ENCODE measurements at places on chromosomes 3 and 15. TPM values are rescaled to one million over a fixed set of nuclear protein-coding genes. Genes with fewer than 3 reads are reported as not detected.

DNA sequence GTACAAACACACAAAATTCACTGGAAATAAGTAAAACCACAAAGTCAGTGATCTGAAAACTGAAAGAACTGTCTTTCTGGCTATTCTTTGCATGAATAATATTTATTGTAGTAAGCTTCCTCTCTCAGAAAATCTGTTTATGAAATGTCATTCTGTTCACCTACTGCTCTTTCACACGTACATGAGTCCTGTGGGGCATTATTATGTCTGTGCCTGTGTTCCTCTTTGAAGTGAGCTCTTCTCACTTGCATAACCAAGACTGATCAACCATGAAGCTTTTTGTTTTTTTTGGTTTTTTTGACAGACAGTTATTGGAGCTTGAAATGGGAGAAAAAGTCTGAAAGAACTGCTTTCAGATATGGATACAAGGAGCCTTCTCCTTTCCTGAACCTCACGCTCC, 195.8 kb downstream of the PLCH1 start:
- peak; percentile 80 for DNase-seq

DNA sequence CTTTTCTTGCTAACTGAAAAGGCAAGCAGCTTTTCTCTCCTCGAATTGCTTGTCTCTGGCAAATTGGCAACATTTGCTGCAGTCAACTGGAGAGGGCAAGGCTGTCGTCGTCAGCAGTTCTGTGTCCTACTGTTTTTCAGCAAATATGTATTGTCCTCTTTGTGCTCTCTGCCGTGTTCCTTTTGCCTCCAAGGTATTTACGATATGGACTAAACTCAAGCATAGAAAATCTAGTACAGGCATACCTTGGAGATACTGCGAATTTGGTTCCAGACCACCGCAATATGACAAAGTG, 558 bp upstream of the SLC30A4 start:
- DNase-seq, result peak; percentile 21

GRCh38 chr3:129690406-129690805, 83.9 kb upstream of the PLXND1 start:
- peak; percentile 74 for DNase-seq

GRCh38 chr15:61649046-61649445, 411.2 kb downstream of the VPS13C start:
- DNase-seq, result no peak

DNA sequence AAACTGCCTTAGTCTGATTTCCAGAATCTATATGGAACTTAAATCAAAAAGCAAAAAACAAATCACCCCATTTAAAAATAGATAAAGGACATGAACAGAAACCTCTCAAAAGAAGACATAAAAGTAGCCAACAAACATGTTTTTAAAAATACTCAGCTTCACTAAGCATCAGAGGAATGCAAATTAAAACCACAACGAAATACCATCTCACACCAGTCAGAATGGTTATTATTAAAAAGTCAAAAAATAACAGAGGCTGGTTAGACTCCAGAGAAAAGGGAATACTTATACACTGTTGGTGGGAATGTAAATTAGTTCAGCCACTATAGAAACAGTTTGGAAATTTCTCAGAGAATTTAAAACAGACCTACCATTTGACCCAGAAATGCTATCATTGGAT, 367.9 kb downstream of the ZIC4 start:
- no peak for DNase-seq

- DNase-seq, result no peak
These were observed 73.0 kb downstream of the EEFSEC start for GRCh38 chr3:128226186-128226725.

DNA sequence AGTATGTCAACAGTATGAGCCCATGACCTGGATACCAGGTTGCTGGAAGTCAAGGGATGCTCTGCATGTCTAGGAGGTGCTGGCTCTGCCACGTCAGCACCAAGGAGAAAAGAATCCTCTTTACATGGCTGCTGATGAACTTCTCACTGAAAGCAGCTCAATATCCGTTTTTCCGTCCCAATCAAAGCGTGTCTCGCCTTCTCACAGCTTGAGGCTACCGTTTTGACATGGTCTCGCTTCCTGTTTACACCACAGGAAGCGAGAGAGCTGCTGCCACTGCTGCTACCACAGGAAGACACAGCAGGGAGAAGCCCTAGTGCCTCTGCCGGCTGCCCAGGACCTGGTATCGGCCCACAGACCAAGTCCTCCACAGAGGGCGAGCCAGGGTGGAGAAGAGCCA, 27.3 kb downstream of the STARD5 start:
- DNase-seq, result no peak

DNA sequence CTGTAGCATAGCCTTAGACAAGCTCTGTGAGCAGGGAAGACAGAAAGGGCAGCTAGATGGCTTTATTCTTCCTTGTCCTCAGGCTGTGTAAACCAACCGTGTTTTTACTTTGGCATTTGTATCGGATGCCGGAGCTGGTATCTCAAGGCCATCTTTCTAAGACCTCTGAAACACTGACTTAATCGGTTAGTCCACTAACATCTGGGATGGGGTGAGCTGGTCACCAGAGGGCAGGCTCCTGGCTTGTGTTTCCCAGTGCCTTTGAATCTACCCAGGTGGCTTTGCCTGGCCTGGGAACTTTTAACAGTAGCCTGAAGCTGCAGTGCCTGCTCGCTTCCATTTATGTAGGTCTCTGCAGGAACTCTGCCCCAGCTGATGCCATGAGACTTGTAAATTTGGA, 252.7 kb downstream of the NR1D2 start:
- no peak for DNase-seq

DNA sequence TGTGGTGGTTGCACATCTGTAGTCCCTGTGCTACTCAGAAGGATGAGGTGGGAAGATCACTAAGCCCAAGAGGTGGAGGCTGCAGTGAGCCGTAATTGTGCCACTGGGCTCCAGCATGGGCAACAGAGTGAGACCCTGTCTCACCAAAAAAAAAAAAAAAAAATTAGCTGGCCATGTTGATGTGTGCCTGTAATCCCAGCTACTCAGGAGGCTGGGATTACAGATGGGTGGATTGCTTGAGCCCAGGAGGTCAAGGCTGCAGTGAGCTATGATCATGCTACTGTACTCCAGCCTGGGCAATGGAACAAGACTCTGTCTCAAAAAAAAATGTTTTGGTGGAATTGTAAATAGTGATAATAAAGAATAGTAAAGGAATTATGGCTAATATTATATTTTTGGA, 9.9 kb downstream of the ATRIP start:
- no peak for DNase-seq

GRCh38 chr3:48762816-48763215, 45.8 kb upstream of the IP6K2 start:
- DNase-seq, result no peak

DNA sequence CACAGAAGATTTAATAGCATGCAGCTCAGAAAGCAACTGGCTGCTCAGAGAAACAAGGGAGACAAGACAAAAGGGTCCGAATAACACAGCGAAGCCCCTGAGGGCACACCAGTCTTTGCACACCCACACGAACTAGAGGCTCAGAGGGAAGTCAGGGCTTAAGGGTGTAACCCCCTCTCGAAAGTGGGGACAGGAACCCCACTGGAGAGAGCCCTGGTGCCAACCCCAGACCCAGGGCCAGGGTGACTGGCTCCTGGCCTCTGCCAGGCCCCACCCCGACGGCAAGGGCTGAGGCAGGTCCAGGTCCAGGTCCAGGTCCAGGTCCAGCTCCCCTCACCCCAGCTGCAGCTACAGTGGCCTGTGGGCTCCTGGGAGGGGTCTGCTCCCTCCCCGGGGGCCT, 10.5 kb upstream of the PRR23E start:
- DNase-seq, result no peak

DNA sequence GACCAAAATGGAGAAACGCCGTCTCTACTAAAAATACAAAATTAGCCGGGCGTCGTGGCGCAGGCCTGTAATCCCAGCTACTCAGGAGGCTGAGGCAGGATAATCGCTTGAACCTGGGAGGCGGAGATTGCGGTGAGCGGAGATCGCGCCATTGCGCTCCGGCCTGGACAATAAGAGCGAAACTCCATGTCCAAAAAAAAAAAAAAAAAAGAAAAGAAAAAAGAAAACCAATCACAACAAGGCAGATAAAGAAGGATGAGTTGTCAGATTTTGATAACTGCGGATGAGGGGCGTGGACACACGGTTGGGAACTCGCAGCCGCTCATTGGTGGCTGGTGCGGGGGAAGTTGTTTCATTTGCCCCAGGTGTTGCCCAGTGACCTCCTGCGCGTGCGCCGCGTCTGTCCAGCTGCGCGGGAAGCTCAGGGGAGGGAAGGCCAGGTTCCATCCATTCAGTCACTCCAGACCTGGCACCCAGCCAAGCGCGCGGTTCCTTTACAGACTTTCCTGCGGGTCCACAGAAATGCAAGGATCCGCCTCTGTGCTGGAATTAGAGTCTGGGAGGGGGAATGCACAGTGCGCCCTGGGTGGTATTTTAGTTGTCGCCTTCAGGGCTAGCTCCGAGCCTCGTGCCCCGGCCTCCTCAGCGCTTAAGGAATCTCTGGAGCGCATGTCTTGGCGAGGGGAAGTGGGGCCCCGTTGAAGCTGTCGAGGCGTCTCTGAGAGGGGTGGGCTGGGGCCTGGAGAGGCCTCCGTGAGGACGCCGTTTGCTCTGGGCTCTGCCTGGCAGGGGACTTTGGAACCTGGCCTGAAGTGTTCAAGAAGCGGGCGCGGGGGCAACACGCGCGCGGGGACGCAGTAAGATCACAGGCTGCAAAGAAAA, 708 bp upstream of the GCHFR start:
- DNase-seq, result no peak

- no peak for DNase-seq
These were observed 56.3 kb upstream of the EPHB3 start for GRCh38 chr3:184505076-184505878.

GRCh38 chr3:50365080-50365841, 5.9 kb upstream of the TMEM115 start:
- peak; percentile 54 for DNase-seq

DNA sequence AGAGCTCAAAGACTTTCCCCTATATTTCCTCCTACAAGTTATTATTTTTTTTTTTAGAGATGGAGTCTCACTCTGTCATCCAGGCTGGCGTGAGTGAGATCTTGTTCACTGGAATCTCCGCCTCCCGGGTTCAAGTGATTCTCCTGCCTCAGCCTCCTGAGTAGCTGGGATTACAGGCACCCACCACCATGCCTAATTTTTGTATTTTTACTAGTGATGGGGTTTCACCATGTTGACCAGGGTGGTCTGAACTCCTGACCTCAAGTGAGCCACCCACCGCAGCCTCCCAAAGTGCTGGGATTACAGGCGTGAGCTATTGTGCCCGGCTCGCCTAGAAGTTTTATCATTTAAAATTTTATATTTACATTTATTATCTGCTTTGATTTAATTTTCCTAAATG, 5.9 kb downstream of the AKAP13 start:
- DNase-seq, result no peak

DNA sequence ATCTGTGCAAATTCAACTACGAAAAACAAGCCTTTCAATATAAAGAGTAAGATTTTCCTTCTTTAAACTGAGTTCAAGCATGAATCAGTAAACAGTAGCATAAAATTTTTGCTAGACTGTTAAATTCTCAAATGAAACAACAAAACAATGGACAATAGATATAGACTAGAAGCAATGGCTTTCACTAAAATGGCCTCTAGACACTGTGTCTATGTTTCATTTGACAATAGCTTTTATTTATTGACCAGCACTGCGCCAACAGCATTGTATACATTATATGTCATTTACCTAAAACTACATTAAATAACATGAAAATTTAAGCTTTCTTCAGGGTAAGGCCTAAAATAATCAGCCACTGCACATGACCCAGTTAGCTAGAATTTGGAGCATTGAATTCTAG, 148.5 kb downstream of the DUT start:
- DNase-seq, result no peak

SLC22A14 gene
- total RNA-seq, result not detected

NOX5 gene
- total RNA-seq, result not detected

PLA2G4B gene
- total RNA-seq, result 0.52 TPM

GOLGA6B gene
- not detected for total RNA-seq

FBXL2 gene
- total RNA-seq, result 22.6 TPM

TRPM1 gene
- not detected for total RNA-seq

MYRIP gene
- total RNA-seq, result 0.35 TPM

IL20RB gene
- 0.35 TPM for total RNA-seq

REC114 gene
- not detected for total RNA-seq
